MM.1S (cell line): ENCODE measurements at places on chromosomes 5 and 9.

GRCh38 chr9:91933556-91934352 lies 16.3 kb downstream of the ROR2 start:
- peak; percentile 54 for DNase-seq

DNA sequence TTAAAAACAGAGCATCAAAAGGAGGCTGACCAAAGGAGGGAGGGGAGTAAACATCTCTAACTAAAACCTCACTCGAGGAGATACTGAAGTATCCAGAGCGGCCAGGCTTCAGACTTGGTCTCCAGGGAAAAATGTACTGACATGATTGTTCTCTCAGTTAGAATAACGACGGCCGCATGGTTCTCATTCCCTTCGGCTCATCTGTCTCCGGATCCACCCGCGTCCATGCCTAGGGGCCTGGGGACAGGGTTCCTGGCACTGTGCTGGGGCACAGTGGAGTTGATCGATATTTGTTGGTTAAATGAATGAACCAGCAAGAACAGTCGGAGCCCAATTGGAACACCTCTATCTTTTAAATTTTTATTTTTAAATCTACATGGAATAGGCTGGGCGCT lies 167.1 kb upstream of the PHYKPL start:
- DNase-seq = no peak

DNA sequence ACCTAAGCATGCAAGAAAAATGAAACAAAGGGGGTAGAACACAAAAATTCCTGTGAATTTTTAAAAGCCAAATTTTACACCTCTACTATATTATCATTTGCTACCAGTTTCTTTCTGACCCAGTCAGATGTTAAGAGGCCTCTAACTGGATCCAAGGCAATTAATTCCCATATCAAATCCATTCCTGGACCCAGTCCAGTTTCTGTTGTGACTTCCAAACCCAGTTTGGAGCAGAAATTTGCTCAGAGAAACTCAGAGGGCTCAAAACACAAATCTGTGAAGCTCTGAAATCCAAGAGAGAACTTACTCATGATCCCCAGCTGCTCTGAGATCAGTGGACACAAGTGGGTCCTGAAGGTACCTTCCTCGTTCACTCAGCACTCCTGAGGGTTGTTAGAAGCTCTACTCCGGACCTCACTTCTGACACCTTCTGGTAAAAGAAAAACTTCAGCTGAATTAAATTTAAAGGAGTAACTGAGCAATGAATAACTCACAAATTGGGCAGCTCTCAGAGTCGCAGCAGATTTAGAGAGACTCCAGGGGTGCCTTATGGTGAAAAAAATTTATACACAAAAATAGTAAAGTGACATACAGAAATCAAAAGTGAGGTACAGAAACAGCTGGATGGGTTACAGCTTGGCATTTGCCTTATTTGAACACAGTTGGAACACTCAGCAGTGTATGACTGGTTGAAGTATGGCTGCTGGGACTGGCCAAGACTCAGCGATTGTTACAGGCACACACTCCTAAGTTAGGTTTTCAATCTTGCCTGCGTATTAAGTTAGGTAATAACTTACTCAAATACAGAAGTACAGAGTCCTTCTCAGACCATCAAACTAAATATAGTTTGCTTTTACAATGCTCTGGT lies 32.4 kb downstream of the INSL4 start:
- peak; percentile 73 for DNase-seq

GRCh38 chr5:126970517-126971017 lies 59.8 kb downstream of the MARCHF3 start:
- DNase-seq = no peak

GRCh38 chr9:15572200-15572770 lies 19.4 kb downstream of the CCDC171 start:
- no peak for DNase-seq

DNA sequence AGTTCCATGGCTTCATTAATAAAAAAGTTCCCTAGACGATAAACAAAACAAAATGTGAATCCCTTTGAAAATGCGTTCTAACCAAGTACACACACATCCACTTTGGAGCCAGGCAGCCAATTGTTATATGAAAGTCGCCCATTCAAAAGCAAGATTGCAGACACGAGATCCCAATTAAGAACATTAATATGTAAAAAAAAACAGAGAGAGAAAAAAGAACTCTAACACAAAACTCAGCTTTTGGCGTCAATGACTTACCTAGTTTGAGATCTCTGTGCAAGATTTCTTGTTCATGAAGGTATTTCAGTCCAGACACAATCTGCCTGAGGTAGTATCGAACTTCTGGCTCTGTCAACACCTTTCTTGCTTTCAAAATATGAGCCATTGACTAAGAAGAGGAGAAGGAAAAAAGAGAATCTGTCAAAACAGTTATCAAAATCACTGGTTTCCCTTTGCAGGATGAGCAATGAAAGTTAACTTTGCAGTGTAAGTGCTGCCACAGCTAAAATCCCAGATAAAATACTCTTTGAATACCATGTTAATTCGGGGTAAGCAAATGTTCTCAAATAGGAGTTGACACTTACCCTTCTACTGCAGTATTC lies 1.6 kb downstream of the PLK2 start:
- DNase-seq = no peak

- no peak for DNase-seq
Observed at GRCh38 chr5:77379558-77380061, 112.5 kb downstream of the WDR41 start.

DNA sequence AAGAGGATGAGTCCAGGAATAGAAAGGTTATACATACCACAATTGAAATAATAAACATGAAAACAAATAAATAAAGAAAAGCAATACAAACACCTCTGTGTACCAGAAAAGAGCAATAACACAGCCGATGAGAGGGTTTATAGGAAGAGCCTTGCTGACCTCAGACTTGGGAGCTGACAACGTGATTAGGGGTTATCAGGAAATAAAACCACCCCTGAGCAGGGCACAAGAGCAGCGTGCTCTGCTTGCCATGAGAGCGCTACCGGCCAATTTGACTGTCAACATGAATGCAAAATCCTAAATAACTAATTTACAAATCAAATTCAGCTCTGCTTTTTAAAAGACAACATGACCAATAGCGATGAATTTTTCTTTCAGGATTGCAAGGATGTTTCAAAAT lies 2.6 kb upstream of the FREM1 start:
- no peak for DNase-seq

GRCh38 chr9:106449336-106449927 lies 413.5 kb upstream of the ZNF462 start:
- no peak for DNase-seq

DNA sequence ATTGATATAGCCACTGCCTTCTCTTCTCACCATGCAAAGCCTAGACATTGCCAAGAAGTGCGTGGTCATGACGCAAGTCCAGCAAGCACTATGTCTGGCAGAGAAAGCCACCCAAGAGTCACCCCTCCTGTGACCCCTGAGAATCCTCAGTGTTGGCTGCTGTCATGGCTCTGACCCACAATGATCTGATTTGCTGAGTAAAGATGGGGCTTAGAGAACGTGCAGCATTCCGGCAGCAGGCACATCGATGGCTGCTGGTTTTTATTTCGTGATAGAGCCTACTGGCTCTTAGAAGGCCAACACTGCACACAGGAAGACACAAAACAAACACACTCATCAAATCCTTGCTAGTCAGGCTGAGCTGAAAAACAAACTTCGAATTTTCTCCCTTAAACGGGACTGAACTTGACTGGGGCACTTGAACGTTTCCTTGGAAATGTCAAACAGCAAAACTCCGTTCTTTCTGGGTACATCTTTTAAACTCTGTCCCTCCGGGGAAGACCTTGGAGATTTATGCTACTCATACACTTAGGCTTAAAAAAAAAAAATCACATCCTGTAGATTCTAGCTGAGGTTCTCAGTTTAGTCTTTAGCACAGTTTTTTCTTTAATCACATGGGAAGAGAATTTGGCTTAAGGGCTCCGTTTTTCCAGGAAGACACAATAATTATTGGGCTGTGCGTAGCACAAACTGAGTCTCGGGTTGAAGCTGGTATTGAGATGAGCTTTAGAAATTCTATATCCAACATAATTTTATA lies 88.2 kb upstream of the BASP1 start:
- no peak for DNase-seq

GRCh38 chr5:75660678-75661465 lies 49.6 kb downstream of the ANKDD1B start:
- no peak for DNase-seq

GRCh38 chr5:138128334-138128733 lies 10.9 kb downstream of the NME5 start:
- DNase-seq = no peak

- DNase-seq = no peak
Observed at GRCh38 chr5:132086277-132086794, 12.7 kb downstream of the CSF2 start.

- DNase-seq = no peak
Observed at GRCh38 chr9:134356496-134357470, 30.5 kb downstream of the RXRA start.

- no peak for DNase-seq
Observed at GRCh38 chr9:110799396-110799795, 130.8 kb downstream of the MUSK start.

- DNase-seq = no peak
Observed at GRCh38 chr9:86909388-86909787, 37.9 kb downstream of the GAS1 start.

- no peak for DNase-seq
Observed at GRCh38 chr9:22143799-22144625, 134.9 kb upstream of the CDKN2B start.

GRCh38 chr9:114454652-114455051 lies 50.6 kb downstream of the WHRN start:
- no peak for DNase-seq

- no peak for DNase-seq
Observed at GRCh38 chr9:69996967-69997366, 46.7 kb upstream of the MAMDC2 start.

- no peak for DNase-seq
Observed at GRCh38 chr5:114319236-114319635, 42.6 kb upstream of the KCNN2 start.

DNA sequence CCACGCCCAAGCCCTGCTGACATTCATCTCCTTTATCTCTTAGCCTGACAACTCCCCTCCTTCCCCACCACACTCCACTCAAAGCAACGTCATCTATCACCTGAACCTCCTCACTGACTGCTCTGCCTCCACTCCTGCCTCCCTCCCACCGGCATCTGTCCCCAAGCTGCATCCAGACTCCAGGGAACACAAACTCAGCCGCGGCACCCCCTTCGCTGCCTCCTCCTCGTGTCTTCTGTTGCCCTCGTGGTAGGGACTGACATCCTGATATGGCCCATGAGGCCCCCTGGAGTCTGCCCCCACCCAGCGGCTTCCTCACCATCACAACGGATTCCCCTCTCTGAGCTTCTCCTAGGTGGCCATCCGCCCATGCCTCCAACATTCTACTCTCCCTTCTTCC lies 101.0 kb upstream of the TAS2R1 start:
- DNase-seq = no peak

DNA sequence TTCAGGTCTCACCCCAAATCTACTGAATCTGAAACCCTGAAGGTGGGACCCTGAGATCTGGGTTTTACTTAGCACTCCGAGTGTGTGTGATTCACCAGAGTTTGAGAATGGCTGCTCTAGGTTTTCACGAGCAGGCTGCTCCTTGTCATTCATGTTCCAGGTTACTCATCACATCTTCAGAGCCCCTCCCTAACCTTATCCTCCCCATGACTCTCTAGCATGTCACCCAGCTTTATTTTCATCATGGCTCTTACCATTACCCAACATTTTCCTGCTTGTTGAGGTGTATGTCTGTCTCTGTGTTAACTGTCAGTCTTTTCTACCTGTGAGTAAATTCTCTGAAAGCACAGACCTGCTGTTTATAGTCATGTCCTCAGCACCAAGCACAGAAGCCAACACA lies 319.2 kb downstream of the NSG2 start:
- no peak for DNase-seq

DNA sequence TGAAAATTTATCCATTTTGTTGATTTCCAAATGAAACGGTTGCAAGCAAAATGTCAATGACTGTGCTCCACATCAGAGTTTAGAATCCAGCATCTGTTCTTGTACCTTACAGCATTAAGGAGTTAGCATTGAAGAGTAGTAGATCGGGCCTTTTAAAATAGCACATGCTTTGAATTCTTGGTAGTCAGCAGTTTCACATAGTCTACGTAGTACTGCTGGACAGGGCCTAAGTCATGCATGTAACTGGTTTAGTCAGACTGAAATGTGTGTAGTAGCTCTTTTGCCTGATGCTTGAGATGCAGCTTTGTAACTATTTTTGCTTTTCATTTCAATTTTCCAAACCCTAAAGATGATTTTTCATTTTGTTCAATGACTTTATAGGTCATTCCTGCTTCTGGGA lies 19.8 kb downstream of the LECT2 start:
- DNase-seq = peak; percentile 89

GRCh38 chr9:79572608-79573411 lies 1.0 kb downstream of the TLE4 start:
- DNase-seq = peak; percentile 8

DNA sequence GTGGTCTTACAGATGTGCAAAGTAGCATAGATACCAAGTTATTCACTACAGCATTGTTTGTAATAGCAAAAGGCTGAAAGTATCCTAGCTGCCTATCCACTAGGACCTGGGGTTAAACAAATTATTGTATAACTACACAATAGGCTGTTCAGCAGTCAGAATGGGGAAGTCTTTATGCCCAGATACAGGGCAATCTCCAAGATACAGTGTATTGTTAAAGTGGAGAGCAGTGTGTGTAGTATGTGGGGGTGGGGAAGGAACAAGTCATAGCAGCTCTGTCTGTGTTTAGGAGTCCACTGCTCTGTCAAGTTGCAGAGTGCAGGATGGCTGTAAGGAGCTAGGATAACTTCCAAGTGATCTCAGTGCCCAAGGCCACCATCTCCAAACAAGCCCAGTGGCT lies 5.5 kb downstream of the PCYOX1L start:
- DNase-seq = peak; percentile 4

- no peak for DNase-seq
Observed at GRCh38 chr5:35856765-35857351, at the start of gene IL7R. Gene IL7R, plus strand, starts transcription at chr5:35856891. Its CDS starts 87 bp downstream, at chr5:35856978.

DNA sequence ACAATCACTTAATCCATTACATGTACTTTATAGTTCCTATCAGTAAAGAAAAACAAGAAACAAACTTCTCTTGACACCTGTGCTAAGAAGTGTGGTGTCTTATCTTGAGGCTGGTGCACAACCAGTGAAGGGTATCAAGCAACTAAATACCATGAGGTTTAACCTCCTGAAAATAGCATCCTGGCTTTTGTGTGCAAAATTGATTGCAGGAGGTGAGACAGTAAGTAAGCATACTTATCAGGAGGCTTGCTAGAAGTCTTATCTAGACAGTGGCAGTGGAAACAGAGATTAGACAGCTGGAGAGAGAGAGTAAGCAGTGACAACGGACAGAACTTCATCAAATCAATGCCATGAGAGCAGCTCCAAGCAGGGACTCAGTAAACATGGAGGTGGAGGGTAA lies 730.3 kb downstream of the DNAH5 start:
- DNase-seq = no peak

GRCh38 chr5:123122273-123122672 lies 33.2 kb downstream of the PRDM6 start:
- DNase-seq = no peak

DNA sequence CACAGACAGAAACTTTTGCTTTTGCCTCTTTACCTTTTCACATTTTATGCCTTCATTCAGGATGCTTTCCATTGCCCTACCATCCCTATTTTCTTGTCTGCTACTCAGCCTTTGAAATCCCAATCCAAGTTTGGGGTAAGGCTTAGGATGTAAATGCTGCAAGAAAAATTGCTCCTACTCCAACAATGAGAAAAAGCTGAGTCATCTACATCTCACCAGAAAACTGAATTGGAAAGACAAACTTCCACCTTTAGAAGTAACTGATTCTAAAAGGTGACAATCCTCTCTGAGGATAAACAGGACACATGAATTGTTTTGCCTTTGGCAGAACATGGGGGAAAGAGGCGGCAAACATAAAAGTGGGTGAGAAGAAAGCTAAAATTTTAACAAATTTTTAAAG lies 295.6 kb downstream of the NR2F1-AS1 start:
- DNase-seq = no peak

GRCh38 chr5:179373101-179373934 lies 28.1 kb upstream of the ADAMTS2 start:
- DNase-seq = no peak
